AG20443 (cell line): ENCODE measurements at places on chromosomes 1 and 21.
A peak's percentile ranks its signal among the peaks of the same experiment; 100 is the strongest.

DNA sequence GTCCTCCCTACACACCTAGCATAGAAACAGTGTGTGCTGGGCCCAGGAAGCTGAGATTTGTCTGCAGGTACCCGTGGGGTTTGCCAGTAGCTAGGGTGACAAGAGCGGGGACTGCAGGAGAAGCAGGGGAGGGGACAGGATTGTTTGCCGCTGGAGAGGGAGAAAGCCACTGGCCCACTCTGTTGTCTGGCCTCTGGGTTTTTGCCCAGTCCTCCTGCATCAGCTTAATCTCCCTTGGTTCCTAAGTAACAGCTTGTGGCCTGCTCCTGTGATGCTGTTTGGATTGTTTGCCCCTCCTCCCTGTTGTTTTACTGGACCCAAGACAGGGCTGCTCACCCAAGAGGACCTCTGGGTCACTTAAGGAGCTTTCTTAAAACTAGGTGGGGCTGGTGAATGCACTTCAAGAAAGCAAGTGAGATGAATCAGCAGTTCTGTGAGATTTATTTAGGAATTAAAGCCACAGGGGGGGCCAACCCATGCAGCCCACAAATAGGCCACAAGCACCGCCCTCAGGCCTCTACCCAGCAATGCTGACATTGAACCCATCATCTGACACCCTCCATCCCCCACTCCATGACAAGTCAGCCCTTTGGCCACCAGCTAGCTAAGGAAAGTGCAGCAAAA is 142.8 kb downstream of the ZZZ3 start:
- DNase-seq = peak; percentile 79

- no peak for DNase-seq
These were observed 53.4 kb downstream of the WLS start for GRCh38 chr1:68178821-68179490.

DNA sequence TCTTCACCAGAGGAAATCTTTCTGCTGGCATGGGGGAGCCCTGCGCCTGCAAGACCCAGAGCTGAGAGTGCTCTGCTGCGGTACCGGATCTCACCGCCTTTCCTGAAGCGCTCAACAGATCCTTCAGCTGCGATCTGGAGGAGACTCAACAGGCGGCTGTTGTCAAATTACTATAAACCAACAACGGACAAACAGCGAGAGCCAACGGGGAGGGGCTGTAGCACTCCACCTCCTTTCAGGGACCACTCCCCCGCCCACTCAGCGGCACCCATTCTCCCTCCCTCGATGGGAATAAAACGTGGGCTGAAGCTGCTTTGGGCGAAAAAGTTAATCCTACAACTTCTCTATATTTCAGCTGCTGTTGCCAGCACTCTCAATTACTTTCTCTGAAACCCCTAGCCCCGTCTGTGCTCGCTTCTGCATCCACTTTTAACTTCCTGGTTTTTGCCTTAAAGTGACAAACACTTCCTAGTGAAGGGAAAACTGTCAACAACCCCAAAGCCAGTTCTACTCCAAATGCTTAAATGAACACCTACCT is at the start of gene FMO5:
Gene FMO5, minus strand, starts transcription at position 147 of the 538 bp plus-strand sequence. CDS start 310 bp downstream, outside the sequence.
- peak; percentile 84 for DNase-seq

DNA sequence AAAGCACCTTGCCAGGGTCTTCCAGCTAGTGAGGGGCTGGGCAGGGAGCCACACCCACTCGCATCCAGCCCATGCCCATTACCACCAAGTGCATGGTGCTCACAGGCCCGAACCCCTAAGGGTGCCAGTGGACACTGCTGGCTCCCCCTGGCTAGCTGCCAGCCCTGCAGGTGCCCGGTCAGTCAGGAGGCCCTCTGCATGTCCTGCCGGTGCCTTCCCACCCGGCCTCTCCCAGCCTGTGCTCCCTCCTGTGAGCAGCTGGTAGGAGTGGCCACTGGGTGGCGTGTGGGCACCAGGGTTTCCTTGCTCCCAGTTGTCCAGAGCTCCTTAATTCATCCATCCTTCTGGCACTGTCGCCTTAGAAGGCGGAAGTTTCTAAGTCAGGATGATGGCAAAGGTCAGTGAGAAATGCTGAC is 33.4 kb downstream of the QSOX1 start:
- peak; percentile 80 for DNase-seq

- peak; percentile 72 for DNase-seq
These were observed at the start of gene IL22RA1 for GRCh38 chr1:24142546-24143534. TSS of gene IL22RA1 (minus strand) at chr1:24143140. CDS start at chr1:24143082, 58 bp downstream.

DNA sequence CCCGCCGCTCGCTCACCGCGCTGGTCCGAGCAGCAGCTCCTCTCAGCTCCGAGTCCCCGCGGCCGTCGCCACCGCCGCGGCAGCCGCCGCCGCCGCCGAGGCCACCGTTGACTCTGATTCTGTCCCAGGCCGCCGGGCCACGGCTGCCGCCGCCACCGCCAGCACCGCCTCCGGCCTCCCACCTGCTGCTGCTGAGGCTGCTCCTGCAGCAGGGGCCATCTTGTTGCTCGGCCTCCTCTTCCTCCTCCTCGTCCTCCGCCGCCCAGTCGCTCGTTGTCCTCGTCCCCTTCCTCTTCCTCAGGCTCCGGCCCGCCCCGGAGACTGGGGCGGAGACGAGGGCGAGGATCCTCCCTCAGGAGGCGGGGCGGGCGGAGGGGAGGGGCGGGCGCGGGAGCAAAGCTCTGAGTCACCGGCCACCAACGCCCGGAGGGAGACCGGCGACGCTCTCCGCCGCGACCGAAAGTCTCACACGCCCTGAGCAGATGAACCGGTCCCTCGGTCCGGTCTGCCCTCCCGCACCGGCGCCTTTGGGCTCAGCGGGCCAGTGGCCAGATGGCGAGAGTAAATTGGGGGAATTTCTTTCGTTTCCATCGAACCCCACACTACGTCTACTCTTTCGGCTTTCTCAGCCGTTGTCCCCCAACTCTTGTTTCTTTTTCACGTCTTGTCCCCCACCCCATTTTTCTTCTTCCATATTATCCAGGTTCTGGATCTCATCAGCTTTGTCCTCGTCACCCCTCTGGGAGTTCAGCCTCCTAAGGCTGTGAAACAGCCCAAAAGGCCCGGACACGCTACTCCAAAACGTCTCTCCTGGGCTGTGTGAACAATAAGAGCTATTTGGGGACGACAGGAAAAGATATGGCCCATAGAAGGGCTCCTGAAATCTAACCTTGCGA is at the start of gene RC3H1:
Gene RC3H1, minus strand, starts transcription at position 278 of the 896 bp plus-strand sequence. CDS start 29,372 bp downstream, outside the sequence.
- DNase-seq = peak; percentile 95

GRCh38 chr1:28853093-28853742 is 41.2 kb downstream of the OPRD1 start:
- DNase-seq = no peak

- no peak for DNase-seq
These were observed 105.8 kb downstream of the ARHGEF10L start for GRCh38 chr1:17645068-17645911.

- DNase-seq = no peak
These were observed 3.0 kb downstream of the APP start for GRCh38 chr21:26167593-26167992.

DNA sequence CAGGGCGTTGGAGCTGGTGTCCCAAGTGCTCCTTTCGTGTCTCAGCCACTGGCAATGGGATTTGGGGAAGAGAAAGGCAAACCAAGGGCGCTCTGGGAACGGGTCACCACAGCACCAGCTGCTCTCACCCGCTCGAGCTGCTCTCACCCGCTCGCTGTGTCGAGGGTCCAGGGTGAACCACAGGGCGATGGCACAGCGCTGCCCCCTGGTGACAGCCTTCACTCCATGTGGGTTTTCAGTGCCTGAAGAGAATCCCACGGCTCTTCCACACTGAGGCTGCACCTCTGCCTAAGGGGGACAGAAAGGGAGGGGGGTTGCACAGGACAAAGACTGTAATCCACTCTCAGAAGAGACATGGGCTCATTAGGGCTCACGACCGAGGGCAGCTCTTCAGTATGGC is 7.1 kb upstream of the CLDN19 start:
- peak; percentile 38 for DNase-seq

DNA sequence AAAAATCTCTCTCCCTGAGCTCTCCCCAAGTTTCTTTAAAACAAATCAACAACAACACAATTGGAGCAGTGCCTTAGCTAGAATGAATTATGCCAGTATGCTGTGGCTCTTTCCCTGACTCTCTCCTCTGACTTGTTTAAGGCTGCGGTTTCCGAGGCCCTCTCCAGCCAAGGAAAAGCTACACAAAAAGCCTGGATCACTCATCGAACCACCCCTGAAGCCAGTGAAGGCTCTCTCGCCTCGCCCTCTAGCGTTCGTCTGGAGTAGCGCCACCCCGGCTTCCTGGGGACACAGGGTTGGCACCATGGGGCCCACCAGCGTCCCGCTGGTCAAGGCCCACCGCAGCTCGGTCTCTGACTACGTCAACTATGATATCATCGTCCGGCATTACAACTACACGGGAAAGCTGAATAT is 1.9 kb downstream of the S1PR1 start:
- DNase-seq = peak; percentile 93

- DNase-seq = no peak
These were observed 75.5 kb upstream of the RAB3GAP2 start for GRCh38 chr1:220347654-220348175.

DNA sequence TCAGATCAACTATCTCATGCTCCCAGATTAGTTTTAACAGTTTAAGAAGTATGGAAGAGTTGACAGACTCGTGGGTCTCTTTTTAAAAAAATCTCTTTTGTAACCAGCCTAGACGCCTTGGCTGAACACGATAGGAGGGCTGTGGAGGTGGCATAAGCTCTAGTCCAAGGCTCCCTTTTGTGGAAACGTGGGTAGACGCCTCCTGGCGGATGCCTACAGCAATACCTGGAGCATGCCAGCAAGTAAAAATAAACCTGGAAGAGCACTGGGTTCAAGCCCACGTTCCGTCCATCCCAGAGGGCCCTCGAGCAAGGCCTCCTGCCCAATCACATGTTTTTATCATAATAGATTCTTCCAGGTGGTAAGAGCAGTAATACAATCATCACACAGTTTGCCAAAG is 87.9 kb downstream of the RGS7 start:
- DNase-seq = no peak

DNA sequence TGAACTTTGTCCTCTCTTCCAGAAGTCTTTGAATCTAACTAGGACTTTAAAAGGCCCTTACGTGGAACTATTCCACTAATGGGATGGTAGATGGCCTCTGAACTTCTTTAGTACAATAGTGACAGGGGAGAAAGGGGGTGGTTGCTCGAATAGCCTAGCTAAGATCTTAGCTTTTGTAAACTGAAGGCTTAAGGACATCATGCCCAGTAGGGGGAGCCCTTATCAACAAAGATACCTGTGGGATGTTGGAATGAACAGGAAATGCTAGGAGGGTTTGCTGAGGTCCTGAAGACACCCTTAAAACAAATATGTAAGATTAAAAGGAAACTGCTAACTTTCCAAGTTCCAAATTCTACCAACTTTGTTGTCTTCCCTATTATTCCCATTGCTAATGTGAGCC is 33.2 kb downstream of the NHLH2 start:
- DNase-seq = peak; percentile 73

DNA sequence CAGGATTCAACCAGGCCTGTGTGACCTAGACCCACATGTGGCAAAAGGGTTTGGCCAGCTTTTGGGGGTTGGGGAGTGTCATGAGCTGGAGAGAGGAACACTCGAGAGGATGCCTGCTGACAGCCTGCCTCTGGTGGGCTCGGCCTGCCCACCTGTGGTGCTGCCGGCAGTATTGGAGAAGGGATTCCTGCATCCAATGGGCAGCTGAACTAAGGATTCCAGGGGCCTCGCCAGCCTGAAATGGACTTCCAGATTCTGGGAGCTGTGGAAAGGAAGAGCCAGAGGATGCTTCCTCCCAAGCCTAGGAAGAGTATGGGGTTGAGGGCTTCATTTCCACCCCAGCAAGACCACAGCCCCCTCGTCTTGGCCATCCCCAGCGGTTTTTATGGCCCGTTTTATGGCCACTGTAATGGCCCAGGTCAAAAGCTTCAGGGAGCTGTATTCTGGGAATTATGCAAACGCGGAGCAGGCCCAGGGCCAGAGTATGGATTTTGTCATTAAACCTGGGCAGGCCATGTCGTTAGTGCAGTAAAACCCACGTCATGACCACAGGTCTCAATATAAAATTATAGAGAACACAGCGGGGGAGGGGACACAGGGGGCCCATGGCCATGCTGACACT is 63.6 kb downstream of the TMEM53 start:
- no peak for DNase-seq

GRCh38 chr1:26164036-26164860 is 4.5 kb downstream of the C1orf232 start:
- DNase-seq = peak; percentile 86

GRCh38 chr21:26119906-26120305 is 50.7 kb downstream of the APP start:
- DNase-seq = no peak

GRCh38 chr21:36565540-36565939 is 85.6 kb upstream of the CLDN14 start:
- no peak for DNase-seq
